ENCODE measurements at places on chromosomes 2 and 18. TPM values are rescaled to one million over a fixed set of nuclear protein-coding genes. Genes with fewer than 3 reads are reported as not detected.

The SERPINB11 gene
- total RNA-seq = not detected

DNA sequence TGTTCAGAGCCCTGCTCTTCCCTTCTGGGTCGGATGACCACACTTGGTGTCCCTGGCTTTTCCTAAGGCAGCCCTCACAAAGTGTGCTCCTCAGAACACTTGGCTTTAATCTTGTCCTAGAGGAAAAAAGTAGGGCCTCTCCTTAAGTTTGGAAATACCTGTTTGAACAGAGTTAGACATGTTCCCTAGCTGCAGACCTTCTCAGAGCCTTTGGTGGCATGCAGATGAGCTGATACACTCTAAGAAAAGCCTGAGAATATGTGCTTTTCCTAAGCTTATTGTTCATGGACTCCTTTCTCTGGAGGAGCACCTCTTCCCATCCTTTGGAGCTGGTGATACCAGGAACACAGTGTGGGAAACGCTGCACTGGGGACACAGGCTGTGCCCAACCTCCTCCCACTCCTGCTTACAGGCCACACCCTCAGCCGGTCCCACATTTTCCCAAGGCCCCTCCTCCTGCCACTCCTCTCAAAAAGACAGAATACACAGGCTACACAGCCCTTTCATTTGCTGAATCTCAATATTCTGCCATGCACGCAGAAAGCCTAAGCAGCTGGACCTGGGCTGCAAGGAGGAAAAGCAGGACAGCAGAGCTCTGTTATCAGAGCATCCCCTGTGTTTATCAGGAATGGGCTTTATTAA, 443.6 kb downstream of the NBAS start:
- no peak for DNase-seq

- DNase-seq = no peak
These were observed 56.3 kb downstream of the RBKS start for GRCh38 chr2:27833931-27834330.

The TRIM43 gene
- not detected for total RNA-seq

- no peak for DNase-seq
These were observed 26.1 kb upstream of the SERTAD2 start for GRCh38 chr2:64679673-64680425.

The TMEM237 gene
- total RNA-seq = 36.8 TPM

DNA sequence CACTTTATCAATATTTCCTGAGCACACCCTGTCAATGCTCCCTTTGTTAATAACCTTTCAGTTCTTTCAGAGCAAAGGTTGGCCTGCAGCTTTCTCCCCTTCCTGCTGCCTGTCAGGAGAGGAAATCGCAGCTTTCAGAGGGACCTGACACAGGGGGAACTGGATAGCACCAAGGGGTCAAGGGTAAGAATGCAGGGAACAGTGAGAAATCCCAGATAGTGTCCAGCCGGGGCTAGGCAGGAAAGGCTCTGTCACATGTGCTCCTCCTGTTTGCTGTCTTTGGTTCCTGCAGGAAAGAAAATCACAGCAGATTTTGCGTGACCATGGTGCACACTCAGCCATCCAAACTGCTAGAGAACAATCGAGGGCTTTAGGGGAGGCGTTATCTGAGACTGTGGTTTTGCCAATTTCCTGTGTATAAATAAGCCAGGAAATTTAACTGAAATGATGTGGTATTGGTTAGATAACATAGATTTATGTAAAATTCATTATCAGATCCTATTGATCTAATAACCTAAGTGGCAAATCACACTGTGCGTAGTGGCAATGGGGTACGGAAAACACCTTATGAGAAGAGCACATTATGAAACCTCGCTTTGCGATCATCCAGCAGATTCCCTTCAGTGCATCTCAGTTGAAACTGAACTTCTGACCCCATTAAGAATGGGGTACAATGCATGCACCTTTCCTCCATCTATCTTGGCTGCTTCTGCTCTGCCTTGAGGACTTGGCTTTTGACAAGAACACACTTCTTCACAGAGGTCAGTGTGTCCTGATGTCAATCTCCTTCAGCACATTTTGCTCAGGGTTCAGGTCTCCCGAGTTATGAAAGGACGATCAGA, 178.0 kb downstream of the ICOS start:
- DNase-seq = no peak

The EDAR gene
- not detected for total RNA-seq

The LYPD6B gene
- total RNA-seq = 2.2 TPM

GRCh38 chr18:48191494-48191893, 217.7 kb downstream of the ZBTB7C start:
- peak; percentile 44 for DNase-seq

The PLEK gene
- not detected for total RNA-seq

The PROC gene
- total RNA-seq = 1.7 TPM

The COL4A4 gene
- 0.67 TPM for total RNA-seq

- no peak for DNase-seq
These were observed 172.2 kb upstream of the MYO3B start for GRCh38 chr2:170005702-170006101.

DNA sequence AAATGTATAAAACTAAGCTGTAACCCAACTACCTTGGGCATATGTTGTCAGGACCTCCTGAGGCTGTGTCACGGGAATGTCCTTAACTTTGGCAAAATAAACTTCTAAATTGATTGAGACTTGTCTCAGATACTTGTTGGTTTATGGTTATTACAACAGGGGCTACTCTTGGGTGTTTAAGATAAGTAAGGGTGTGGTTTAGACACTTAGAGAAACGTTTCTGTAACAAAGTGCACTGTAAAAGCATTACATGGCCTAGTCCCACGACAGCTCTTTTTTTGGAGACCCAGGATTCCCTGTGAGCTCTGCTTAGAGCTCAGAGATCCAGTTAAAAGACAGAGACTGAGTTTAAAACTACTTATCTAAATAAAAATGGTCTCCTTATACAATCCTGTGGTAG, 32.3 kb upstream of the LIPG start:
- no peak for DNase-seq

The SRBD1 gene
- 20.4 TPM for total RNA-seq

The NEU4 gene
- total RNA-seq = 0.82 TPM

- DNase-seq = no peak
These were observed 96.2 kb downstream of the GORASP2 start for GRCh38 chr2:171025214-171025613.

The CARF gene
- 2.6 TPM for total RNA-seq

DNA sequence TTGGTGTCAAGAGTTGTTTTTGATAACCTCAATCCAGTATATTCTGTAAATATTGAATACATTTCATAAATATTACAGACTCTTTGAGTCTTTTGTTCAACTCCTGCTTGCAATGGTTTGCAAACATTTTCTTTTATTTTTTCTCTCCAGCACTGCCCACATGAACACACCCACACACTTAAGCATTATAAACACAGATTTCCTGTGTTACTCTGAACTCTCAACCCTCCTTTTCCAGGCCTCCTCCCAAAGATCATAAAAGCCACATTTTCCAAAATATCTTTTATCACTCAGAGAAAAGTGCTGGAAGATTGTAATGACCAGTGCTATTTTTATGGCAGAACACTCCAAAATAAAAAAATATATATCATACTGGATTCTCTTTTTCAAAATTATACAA, 20.5 kb downstream of the ARHGAP25 start:
- DNase-seq = no peak

The GREB1 gene
- total RNA-seq = 41.7 TPM

DNA sequence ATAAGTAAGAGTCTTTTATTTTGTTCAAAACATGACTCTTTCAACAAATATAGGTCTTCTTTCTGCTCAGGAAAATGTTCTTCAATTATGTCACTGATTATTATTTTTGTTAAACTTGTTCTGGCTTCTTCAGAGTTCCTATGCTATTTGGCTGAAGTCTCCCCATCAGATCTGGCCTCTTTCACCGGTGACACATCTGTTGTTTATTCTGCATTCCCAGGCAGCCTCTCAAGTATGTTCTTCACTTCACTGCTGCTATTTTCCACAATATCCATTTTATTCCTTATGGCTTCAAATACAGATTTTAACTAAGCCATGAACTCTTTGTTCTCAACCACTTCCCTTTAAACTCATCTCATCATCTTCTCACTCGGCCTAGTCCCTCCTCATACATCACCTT, 45.7 kb downstream of the HDAC4 start:
- DNase-seq = no peak

- no peak for DNase-seq
These were observed 269.8 kb upstream of the MMADHC start for GRCh38 chr2:149857344-149857743.

- DNase-seq = no peak
These were observed 69.7 kb downstream of the UGGT1 start for GRCh38 chr2:128160616-128161275.

The MRPL44 gene
- total RNA-seq = 50.4 TPM

- no peak for DNase-seq
These were observed 63.7 kb downstream of the TANC1 start for GRCh38 chr2:159032146-159032545.

GRCh38 chr18:62715436-62715758, at the start of gene PHLPP1:
TSS of gene PHLPP1 (plus strand) at chr18:62715541. CDS start at chr18:62715684, 143 bp downstream.
- no peak for DNase-seq

- no peak for DNase-seq
These were observed 22.9 kb upstream of the NCKAP5 start for GRCh38 chr2:133591164-133591563.

GRCh38 chr2:99032786-99033185, 96.8 kb upstream of the CRACDL start:
- DNase-seq = no peak

The ATP6V1C2 gene
- total RNA-seq = 0.74 TPM

The DYSF gene
- total RNA-seq = 8.5 TPM

DNA sequence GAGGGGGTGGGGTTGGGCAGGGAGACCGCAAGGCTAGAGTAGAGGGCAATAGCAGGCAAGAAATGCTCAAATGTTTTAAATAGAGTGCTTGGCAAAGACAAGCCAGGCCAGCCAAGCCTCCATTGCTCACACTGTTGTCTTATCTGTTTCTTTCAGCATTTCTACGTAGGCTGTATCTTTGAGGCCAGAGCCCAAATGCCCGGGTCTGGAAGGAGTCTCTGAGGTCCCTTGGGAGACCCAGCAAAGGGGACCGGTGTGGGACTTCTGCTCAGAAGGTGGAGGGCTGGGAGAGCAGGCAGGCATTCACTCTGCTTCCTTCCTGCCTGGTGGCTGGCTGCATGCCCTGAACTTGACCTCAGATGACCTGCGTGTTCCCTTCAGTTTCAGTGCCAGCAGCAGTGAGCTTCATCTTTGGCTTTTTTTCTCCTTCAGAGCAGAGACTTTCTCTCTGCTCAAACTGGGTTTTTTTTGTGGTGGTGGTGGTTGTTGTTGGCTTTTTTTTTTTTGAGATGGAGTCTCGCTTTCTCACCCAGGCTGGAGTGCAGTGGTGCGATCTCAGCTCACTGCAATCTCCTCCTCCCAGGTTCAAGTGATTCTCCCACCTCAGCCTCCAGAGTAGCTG, 13.7 kb upstream of the TET3 start:
- DNase-seq = no peak

- no peak for DNase-seq
These were observed 1.5 kb upstream of the BOLA3 start for GRCh38 chr2:74149247-74149525.

GRCh38 chr2:226123300-226123699, 676.3 kb downstream of the IRS1 start:
- DNase-seq = no peak

- DNase-seq = peak; percentile 60
These were observed 210.6 kb downstream of the TFCP2L1 start for GRCh38 chr2:121074293-121074932.
